ENCODE measurements at places on chromosomes 7 and 10.

DNA sequence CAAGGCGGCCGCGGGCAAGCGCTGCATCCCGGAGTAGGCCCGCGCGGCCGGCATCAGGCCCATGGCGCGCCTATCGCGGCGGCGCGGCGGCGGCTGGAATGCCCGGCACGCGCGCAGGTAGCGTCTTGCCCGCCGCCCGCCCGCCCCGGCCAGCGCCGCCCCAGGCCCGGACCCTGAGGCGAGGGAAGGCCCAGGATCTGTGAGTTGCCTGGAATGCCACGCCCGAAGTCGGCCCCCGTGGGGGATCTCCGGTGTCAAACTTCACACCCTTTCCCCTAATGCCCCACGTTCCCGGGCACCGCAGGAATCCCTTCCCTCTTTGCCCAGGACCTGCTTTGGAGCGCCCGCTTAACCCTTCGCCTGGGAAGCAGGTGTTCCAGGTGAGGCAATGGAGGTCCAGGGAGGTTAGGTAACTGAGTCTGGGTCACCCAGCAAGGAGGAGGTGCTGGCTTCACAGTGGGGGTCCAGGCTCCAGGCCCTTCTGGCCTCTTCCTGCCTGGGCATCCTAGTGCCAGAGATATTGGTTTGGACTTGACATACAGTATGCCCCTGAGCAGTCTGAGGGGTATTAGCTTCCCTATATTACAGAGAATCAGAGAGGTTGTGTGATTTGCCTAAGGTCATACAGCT lies 138.1 kb downstream of the ARHGAP22 start:
- DNase-seq, result no peak

DNA sequence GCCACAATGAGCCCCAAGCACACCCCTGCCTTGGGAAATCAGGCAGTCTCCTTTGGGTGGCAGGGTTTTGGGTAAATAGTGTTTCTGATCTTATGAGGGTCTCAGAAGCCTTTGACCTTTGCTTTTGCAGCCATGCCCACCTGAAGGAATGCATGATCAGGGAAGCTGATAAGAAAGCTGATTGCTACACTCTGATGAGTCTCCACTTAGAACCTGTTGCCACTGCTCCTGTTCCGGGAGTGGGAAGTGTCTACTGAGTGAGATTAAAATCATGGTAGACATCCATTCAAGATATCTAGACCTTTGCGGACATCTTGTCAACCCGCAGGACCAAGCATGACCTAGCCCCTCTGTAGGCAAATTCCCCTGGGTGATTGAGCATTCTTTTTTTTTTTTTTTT lies 282.6 kb downstream of the SKIDA1 start:
- no peak for DNase-seq

DNA sequence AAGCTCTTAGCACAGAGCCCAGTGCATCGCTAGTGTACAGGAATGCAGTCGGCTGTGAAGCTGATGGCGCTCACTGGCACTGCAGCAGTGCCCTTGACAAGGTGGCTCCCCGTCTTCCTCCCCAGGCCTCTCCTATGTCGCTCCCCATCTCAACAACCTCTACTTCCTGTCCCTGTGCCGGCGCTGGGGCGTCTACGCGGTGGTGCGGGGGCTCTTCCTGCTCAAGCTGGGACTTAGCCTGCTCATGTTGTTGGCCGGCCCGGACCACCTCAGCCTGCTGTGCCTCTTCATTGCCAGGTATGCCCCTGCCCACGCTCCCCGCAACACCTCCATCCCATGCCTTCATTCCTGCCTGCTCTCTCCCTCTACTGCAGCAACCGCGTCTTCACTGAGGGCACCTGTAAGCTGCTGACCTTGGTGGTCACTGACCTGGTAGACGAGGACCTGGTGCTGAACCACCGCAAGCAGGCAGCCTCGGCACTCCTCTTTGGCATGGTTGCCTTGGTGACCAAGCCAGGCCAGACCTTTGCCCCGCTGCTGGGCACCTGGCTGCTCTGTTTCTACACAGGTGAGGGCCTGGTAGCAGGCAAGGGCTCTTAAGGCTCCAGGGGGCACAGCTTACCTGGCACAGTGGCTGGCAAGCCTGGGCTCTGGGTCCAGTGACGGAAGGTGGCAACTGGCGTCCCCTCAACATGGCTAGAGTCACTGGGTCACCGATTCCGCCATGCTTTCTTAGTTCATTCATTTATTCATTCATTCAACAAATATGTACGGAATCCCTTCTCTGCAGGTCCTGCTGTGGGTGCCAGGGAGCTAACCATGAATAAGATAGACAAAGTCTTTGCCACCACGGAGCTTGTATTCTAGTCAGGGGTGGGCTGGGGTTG lies 22.3 kb upstream of the C10orf95 start:
- no peak for DNase-seq

DNA sequence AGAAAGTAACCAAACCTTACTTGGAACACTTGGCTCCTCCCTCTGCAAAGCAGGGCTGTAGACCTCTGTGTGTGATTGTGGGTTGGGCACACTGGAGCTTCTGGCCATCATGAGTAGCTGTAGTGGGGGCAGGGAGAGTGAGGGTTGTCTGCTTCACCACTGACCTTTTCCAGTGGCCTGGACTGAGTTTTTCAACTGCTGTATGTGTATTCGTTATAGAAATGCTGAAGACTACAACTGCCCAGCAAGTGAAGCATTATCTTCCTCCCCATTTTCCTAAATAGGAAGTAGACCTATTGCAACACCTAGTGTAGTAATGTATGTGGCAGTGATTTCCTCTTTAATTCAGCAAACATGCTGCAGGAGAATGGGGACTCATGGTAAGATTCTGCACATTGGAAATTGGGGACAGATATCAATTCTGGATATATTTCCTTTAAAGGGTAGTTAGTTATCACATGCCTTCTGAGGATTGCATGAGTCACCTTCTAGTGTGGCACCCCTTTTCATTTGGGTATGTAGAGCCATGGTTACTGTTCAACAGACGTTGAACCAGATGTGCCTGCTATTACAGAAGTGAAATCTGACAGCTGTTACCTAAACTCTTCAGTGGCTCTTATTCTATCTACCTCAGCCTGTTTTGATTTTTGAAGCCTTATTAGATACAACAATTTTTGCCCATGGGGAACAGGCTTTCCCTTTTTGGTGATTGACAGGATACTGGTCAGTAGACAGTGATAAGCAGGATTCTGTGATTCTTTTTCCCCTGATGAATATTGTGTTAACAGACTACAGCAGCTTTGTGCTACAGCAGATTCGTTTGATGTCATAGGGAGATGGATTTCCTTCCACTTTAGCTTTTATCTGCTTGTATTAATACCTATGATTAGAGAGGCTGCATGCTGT lies 130.9 kb downstream of the SND1 start:
- DNase-seq, result no peak

- peak; percentile 94 for DNase-seq
Measured at GRCh38 chr10:100046021-100046486, 35.6 kb downstream of the CPN1 start.

DNA sequence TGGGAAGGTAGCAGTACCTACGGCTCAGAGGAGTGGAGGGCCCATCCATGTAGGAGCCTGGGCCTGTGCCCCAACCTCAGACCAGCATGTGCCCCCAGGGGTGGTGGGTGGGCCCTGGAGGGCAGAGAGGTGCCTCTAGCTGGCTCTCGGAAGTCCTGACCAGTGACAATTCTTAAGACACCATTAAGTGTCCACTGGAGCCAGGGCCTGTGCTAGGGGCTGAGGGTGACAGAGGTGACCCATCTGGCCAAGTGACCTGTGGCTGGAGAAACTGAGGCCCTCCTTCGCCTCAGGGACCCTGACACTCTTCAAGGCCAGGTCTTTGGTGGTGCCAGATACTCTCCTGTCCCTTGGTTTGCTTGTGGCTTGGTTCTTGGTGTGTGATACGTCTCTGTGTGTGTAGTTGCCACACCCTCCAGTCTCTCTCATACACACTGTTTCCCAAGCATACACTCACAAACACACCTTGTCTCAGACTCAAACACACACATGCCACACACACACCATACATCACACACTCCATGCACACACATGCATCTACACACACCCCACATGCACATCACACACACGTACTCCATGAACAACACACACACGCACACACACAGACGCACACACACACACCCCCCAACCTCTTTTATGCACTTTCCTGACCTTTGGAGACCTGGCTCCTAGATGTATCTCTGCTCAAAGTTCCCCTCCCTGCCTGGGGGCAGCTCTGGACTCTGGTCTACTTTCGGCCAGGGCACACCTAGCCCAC lies 897 bp upstream of the RAMP3 start:
- no peak for DNase-seq

DNA sequence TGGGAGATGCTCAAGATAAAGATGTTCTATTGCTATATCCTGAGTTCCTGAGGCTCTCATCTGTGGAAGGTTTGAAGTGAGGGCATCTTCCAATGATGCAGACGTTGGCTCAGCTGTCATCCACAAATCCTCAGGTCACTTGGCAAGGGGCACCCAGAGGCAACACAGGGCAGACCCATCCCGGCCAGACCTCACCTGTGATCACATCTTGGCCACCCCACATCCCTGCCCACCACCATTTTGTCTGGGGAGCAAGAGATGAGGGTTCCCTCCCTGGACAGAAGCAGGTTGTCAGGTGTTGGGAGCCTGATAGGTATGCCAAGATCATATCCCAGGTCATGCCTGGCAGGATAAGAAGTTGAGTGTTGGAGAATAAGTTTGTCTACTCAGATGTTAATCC lies 918.2 kb upstream of the ZNF722 start:
- DNase-seq, result no peak

- no peak for DNase-seq
Measured at GRCh38 chr7:159040912-159041711, 103.6 kb downstream of the VIPR2 start.

DNA sequence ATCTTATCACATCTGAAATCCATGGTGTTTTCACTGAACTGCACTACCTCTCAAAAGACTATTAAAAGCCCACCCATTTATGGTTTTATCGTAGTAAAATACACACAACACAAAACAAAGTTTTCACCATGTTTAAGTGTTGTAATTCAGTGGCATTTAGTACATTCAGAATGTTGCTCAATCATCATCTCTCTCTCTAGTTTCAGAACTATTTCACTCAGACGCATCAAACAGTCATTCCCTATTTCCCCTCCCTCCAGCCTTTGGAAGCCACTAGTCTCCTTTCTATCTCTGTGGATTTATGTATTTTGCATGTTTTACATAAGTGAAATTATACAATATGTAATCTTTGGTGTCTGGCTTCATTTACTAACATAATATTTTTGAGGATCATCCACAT lies 332.6 kb downstream of the TNS3 start:
- DNase-seq, result no peak

- no peak for DNase-seq
Measured at GRCh38 chr10:83982812-83983211, 156.5 kb upstream of the GHITM start.

DNA sequence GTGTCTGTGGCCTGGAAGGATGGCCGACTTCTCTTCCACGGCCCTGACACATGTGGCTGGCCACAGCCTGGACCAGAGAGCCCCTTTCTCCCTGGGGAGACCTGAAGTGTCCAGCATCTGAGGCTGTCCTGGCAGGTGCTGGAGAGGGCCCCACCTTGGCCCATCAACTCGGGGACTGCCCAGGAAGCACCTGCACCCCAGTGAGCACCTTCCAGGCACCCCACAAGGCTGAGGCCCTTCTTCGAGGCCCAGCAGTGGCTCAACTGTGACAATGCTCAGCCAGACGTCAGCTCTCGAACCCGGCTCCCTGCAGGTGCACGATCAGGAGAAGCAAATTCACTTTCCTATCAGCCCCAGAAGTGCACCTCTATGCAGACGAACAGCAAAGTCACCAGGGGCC lies 24.3 kb downstream of the RGS10 start:
- DNase-seq, result no peak

GRCh38 chr10:67296926-67297325 lies 371.1 kb downstream of the LRRTM3 start:
- DNase-seq, result no peak

- no peak for DNase-seq
Measured at GRCh38 chr10:122342293-122343134, 32.0 kb upstream of the PLEKHA1 start.

DNA sequence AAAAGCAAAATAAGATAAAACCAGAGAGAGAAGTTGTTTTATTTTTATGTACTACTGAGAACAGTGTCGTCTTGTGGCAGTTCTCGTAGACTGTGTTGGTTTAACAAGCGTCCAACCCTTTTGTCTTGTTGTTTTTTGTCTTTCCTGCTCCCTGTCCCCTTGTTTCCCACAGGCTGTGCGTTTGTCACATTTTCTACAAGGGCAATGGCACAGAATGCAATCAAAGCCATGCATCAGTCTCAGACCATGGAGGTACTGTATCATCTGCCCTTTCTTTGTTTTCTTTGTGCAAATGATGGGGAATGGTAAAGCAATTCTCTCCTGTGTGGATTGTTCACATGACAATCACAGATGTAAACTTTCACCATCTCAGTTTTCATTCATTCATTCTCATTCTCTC lies 248.8 kb downstream of the CELF2 start:
- no peak for DNase-seq

GRCh38 chr10:34730726-34731125 lies 84.4 kb downstream of the PARD3 start:
- no peak for DNase-seq

DNA sequence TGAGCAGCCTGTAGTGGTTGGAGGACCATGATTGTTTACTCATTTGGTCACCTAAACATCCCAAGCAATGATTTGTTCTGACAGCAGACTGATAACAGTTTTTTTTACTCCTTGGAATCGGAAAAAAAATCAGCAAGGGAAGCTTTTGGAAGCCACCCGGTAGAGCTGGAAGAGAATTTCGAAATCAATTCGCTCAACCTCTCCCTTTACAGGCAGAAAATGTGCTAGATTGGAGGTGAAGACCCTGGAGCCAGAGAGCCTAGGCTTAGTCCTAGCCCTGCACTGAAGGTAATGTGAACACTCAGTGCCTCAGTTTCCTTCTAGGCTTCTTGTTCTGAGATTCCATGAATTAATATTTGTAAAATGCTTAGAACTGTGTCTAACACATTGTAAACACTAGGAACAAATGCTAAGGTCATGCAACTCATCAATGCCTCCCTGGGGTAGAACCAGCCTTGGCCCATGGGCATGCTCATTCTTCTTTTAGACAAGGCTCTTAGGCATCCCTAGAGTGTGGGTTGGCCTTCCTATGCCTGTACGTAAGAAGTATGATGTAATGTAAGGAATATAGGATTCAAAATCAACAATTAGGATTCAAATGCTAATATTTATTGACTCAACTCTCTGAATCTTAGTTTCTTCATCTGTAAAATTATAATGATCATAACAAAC lies 52.7 kb downstream of the MET start:
- no peak for DNase-seq

GRCh38 chr10:124568339-124568738 lies 106.7 kb downstream of the LHPP start:
- DNase-seq, result no peak
